Left ventricle myocardium superior (tissue), 1 donor: ENCODE measurements at places on chromosomes 6 and 20. TPM values are rescaled to one million over a fixed set of nuclear protein-coding genes. Genes with fewer than 3 reads are reported as not detected.

Gene RPS6KA2
- 63.4 TPM for total RNA-seq

Gene GHRH
- total RNA-seq: not detected

Gene CGA
- total RNA-seq: 0.59 TPM

Gene RBCK1
- total RNA-seq: 44.8 TPM

Gene MYH7B
- 297 TPM for total RNA-seq

Gene BMP6
- total RNA-seq: 2.7 TPM

Gene CCM2L
- 9.2 TPM for total RNA-seq

DNA sequence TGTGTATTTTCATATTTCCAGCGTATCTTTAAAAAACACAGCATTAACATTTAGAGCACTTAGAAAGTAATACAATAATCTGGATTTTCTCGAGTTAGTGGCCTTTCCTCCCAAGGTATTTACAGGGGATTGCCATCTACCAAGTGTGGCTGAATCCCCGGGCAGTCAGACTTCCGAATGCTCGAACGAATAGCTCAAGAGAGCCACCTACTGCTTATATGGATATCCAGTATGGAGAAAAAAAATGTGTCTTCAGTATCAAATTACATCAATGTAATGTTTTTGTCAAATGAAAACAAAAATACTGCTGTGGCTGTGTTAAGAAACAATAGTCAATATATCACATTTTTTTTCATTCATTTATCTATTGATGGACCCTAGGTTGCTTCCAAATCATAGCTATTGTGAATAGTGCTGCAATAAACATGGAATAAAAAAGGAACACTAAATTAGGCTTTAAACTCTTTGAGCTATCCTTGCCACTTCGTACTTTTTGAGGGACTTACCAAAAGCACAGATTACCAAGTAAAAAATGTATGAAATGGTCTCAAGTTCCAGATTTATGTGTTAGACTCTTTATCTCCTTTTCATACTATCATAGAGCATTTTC, 654.5 kb upstream of the PTCHD4 start:
- DNase-seq: no peak

- DNase-seq: no peak
Observed at GRCh38 chr6:63458480-63459115, 113.7 kb upstream of the LOC128125822 start.

- DNase-seq: no peak
Observed at GRCh38 chr6:87736809-87737540, 34.9 kb upstream of the AKIRIN2 start.

GRCh38 chr6:110990840-110991576, 9.2 kb downstream of the RPF2 start:
- no peak for DNase-seq

DNA sequence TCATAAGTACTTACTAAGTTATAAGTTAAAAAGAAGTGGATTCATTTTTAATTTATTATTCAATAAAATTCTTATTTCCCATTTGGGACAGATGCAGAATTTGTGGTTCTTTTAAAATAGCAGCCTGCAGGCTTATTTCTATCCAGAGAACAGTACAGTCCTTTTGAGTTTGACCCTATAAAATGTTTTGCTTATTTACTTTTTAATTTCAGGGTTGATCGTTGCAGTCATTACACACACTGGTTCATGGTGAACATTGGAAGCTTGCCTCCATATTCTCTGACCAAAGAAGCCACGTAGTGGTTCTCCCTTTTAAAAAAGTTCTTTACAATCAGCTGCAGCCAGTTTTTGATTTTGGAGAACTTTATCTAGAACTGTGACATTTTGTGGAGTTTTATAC, 122.9 kb upstream of the PDE7B start:
- DNase-seq: no peak

DNA sequence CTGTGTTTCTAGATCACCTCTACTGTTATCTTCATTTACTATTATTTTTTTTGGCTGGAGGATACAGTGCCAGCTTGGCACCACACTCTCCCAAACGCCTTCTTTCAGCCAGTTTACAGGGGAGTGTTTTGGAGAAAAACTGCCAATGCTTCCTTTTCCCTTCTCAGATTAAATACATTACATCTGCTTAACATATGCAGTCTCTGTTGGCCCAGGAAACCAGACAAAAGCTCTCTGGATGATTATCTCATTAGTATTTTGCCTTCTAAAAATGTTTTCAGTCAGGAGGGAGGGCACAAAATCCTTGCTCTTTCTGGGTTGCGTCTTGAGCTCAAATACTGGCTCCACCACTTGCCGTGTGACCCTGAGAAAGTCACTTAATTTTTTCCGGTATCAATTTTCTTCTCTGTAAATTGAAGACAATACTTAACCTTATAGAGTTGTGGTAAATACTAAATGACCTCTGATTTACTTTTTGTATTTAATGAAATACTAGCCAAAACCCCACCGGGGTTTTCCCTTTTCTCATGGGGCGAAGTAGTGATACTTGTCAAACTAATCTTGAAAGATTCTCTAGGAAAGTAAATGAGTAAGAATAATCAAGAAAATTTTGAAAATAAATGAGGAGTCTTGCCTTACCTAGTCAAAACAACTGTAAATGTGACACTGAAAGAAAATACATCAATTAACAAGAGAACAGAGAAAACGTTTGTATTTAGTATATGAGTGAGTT, 146.2 kb downstream of the MMS22L start:
- DNase-seq: no peak

DNA sequence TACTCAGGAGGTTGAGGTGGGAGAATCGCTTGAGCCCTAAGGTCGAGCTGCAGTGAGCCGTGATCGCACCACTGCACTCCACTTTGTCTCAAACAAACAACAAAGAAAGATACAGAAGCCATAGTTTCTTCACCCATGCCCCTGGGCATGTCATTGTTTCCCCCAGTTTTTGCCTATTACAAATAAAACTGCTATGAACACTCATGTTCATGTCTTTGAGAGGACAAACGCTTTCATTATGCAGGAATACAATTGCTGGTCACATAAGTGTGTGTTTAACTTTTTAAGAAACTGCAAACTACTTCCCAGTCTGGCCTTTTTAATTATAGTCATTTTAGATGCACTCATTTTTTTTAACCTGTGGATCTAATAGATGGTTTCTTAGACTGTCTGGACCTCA, 12.2 kb upstream of the TTPAL start:
- DNase-seq: no peak

GRCh38 chr6:3438190-3439167, 18.4 kb downstream of the SLC22A23 start:
- DNase-seq: peak; percentile 31

- no peak for DNase-seq
Observed at GRCh38 chr6:143258945-143259344, 191.6 kb downstream of the ADAT2 start.

DNA sequence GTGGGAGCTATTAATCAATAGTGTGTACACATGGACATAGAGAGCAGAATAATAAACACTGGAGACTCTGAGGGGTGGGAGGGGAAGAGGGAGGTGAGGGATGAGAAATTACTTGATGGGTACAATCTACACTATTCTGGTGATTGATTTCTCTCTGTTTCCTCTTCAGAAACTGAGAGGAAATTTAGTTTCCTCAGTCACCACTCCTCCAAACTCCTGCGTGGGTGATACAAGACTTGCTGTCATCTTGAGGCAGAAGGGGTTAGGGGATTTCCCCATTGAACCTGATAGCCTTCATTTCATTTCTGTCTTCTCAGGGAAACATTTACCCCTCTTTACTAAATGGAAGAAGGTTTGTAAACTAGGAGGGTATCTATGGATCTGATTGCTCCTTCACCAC, 84.3 kb upstream of the ESR1 start:
- no peak for DNase-seq

DNA sequence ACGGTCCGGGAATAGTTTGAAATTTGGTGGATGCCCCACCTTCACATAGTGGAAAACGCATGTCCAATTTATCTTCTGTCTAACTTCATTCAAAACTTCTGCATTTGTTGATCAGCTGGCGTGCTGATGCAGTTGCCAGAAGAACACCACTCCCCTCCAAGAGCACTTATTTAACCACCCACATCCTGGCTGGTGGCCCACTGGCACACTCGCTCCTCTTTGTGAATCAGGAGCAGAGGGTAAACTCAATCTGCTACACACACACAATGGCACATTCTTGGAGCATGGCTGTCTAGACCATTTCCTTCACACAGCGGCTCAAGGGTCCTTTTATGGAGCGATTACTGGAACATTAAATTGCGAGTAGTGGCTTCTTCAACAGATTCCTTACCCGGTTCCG, 55.1 kb upstream of the CEP162 start:
- no peak for DNase-seq

GRCh38 chr20:32902456-32903420, 44.0 kb downstream of the EFCAB8 start:
- DNase-seq: peak; percentile 61
